ENCODE measurements at places on chromosomes 1 and 21. TPM values are rescaled to one million over a fixed set of nuclear protein-coding genes. Genes with fewer than 3 reads are reported as not detected.

CD101 gene
- not detected for total RNA-seq

NBPF4 gene
- total RNA-seq: not detected

RAP1GAP gene
- 0.26 TPM for total RNA-seq

C1orf167 gene
- total RNA-seq: 1.3 TPM

PSMG1 gene
- 53.4 TPM for total RNA-seq

TMEM269 gene
- not detected for total RNA-seq

ADGRB2 gene
- 7.4 TPM for total RNA-seq

CA14 gene
- not detected for total RNA-seq

KRTAP13-2 gene
- not detected for total RNA-seq

TRMT13 gene
- 14.1 TPM for total RNA-seq

RIMKLA gene
- total RNA-seq: under 0.01 TPM

All from fibroblast of lung (primary cell).